ENCODE measurements at places on chromosomes 7 and 10. TPM values are rescaled to one million over a fixed set of nuclear protein-coding genes. Genes with fewer than 3 reads are reported as not detected.

HOXA10 gene
- 0.21 TPM for total RNA-seq

AKR1C8 gene
- total RNA-seq, result not detected

DNA sequence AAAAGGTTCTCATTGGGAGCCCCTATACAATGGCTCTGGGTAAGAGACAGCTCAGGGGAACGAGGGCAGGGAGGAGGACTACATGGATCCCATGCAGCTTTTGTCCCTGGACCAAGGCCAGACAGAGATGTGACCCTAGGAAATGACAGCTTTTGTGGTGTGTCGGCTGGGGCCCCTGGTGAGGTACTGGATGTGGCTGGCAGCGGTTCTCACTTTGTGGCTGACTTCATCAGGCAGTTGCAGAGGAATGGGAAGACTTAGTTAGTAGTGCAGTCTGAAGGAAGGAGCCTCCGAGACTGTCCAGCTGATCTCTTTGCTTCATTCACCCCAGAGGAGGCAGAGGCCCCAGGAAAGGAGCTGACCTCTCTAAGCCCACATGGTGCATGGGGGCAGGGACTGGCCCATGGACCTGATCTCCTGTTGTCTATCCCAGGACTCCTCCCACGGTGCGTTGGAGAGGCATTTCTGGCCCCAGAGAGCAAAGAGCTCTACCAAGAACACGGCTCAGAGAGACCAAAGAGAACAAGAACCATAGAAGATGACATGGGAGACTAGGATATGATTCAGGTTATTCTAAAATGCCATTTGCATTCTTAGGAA lies 202.9 kb downstream of the RPS24 start:
- no peaks in the 10 kb centered on the region for H3K4me1 ChIP-seq
- no peak for DNase-seq
- no peaks in the 10 kb centered on the region for H3K36me3 ChIP-seq
- H3K27ac ChIP-seq, result no peak overlapping the region
- no peaks in the 10 kb centered on the region for H3K27me3 ChIP-seq
- no peak overlapping the region for H3K4me3 ChIP-seq

HABP2 gene
- total RNA-seq, result 1.2 TPM

SLC26A5 gene
- 0.77 TPM for total RNA-seq

- H3K27ac ChIP-seq, result no peak overlapping the region
- H3K4me1 ChIP-seq, result no peaks in the 10 kb centered on the region
- H3K36me3 ChIP-seq, result peaks cover 2% of the 10 kb centered on the region
- DNase-seq, result peak; percentile 93
Measured at GRCh38 chr7:102836191-102836919, 76.4 kb upstream of the LRRC17 start.
